ENCODE measurements at places on chromosomes 2 and 18.

GRCh38 chr2:84486441-84487115 is 27.5 kb upstream of the SUCLG1 start:
- DNase-seq: no peak

DNA sequence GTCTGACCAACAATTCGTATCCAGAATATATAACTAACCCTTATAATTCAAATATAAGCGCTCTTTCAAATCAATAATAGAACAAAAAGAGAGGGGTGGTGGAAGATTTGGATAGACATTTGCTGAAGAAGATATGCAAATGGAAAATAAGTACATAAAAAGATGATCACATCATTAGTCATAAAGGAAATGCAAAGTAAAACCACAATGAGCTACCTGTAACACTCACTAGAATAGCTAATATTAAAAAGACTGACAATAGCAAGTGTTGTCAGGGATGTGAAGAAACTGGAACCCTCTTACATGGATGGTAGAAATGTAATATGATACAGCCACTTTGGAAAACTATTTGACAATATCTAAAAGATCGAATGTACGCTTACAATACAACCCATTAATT is 84.9 kb upstream of the MRPS9 start:
- no peak for DNase-seq

DNA sequence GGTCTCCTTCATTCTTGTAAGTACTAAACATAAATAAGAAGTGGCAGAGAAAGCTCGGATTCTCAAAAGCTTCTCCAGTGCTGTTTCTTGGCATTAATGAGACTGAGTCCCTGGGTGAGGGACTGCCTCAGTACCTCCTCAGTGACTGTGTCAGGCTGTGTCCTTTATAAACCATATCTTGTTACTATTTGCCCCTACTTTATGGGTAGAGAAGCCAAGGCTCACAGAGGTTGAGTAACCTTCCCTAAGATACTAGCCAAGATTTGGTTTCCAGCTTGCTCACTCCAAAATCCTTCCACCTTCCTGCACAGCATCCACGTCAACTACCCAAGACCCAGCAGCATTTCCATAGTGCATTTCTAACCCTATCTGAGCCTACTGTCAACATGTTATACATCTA is 55.6 kb downstream of the THUMPD2 start:
- DNase-seq: no peak

DNA sequence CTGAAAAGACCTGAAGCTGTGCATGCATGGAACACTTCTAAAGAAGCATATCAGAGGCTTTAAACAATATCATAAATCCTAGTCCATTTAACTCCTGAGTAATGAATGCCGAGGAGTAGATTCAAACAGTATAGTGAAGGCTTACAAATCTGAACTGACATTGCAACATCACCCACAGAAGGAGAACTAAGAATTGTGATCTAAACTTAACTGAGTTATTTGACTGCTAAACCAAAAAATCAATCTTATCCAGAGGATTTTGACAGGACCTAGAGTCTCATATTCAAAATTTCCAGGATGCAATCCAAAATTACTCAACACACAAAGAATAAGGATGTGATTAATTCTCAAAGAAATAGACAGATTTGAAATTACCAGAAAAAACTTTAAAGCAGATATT is 181.0 kb downstream of the SLC39A10 start:
- peak; percentile 9 for DNase-seq

DNA sequence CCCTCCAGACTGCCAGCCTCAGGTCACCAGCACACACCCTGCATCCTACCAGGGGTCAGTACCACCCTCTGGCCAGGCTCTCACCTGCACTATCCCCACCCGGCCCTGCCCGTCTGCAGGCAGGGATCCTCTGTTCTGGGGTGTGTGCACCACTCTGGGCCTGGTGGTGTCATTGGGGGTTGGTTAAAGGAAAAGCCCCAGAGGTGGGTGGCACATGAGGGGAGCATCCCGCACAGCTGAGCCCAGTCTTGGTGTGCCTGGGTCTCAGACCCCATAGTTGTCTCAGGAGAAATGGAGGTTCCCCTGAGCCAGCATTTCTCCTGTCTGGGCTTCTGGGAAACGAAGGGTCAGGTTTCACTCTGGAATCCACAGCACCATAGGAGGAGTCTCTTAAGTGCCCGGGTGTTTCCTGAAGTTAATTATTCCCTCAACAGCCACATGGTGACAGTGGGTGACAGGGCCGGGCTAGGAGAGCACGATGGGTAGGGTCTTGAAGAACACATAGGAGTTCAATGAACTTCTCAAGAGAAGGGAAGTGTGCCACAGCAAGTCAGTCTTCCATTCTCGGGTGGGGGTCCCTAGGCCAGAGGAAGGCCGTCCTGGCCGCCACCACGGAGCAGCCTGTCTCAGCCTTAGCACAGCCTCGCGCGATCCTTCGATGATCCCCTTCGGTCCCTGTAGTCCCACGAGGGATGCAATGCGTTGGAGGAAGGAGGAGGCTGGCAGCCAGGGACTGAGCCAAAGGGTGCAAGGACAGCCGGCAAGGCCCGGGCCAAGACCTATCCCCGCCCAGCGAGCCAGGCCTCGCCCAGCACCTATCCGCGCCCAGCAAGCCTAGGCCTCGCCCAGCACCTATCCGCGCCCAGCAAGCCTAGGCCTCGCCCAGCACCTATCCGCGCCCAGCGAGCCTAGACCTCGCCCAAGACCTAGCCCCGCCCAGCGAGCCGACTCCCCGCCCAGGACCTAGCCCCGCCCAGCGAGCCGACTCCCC is 1.1 kb upstream of the FARP2 start:
- peak; percentile 85 for DNase-seq

DNA sequence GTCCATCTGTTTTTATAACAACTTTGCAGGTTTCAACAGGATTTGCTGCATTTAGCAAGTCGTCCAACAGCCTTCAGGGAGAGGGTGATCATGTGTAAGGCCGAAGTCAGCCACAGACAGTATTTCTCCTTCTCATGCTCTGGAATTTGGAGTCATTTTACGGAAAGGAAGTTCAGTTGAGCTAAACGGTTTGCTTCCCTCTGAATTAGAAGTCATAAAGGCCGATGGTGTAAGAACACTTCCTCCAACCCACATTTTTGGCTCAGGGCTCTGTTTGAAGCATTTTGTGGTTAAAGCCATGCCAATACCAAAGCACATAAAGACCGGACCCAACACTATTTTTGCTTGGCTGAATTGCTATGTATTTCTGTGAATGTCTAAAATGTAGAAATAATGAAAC is 129.5 kb downstream of the TMEM182 start:
- peak; percentile 73 for DNase-seq

DNA sequence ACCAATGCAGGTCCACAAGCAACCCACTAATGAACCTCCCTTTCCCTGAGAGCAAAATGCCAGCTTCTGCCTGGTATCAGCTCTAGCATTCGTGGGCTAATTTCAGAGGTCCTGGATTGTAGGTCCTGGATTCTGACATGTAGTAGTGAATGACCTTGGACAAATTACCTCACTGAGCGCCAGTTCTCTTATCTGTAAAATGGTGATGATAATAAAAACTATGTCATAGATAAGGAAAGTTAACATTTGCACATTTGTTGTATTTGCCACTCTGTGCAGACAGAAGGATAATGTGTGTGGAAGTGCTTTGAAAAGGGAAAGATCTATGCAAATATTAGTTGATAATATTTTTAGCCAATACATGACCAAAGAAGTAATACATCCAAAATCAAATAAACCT is 4.1 kb upstream of the TET3 start:
- DNase-seq: no peak

GRCh38 chr2:20507166-20507692 is 60.4 kb downstream of the RHOB start:
- DNase-seq: peak; percentile 51

DNA sequence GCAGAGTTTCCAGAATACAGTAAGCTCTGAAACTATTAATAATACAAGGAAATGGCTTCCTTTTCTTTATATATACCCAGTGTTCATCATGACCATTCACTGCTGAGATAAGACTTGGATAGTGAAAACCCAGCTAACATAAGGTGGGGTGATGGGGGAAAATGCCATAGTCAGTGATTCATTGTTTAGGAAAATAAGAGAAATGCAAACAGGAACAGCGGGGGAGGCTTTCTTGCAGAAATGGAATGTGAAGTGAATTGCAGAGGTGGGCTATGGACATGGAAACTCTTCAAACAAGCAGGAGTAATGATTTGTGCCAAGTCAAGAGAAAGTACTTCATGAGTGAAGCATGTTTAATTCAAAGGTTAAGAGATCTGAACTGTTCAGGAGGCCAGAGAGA is 519.4 kb downstream of the TDRD15 start:
- DNase-seq: no peak

DNA sequence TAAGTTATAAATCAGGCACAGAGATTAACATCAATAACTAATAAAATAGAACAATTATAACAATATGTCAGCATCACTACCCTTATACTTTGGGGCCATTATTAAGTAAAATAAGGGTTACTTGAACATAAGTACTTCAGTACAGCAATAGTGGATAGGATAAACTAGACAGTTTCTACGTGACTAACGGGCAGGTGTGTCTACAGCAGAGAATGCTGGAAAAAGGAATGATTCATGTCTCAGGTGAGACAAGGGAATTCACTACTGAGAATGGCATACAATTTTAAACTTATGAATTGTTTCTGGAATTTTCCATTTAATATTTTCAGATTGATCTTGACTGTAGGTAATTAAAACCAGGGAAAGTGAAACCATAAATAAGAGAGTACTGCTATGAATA is 5.5 kb downstream of the WDR75 start:
- no peak for DNase-seq

GRCh38 chr2:67566958-67567635 is 170.0 kb downstream of the ETAA1 start:
- DNase-seq: no peak

DNA sequence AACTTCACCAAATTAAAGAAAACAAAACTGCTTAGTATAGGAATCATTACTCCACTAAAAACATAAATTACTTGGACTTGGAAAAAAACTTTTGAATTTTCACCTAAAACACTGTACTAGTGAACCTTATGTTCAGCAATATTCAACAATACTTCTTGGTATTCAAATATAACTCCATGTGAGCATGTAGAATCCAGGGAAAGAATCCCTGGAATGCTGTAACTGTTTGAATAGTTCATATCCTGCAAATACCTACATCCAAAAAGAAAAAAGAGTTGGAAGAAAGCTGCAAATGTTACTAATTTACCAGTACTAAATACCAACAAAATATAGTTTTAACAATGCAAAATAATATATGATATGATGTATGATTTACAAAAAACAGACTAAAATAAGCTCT is 65.4 kb downstream of the IKZF2 start:
- DNase-seq: no peak

DNA sequence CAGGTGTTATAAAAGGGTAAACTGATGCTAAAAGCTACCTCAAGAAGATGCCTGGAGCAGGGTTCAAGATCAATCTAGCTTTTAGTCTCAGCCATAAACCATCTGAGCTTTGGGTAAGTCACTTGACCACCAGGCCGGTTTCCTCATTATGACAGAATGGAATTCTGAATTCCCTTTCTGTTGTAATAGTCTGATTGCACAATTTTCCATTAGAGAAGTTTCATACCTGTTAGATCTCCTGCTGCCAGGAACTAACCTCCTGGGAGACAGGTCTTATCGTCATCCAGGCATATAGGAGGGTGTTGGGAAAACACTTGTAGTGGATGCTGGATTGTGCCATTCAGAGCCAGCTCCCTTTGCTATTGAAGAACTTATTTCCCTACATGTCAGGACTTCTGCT is 272.5 kb downstream of the TDRD15 start:
- no peak for DNase-seq

DNA sequence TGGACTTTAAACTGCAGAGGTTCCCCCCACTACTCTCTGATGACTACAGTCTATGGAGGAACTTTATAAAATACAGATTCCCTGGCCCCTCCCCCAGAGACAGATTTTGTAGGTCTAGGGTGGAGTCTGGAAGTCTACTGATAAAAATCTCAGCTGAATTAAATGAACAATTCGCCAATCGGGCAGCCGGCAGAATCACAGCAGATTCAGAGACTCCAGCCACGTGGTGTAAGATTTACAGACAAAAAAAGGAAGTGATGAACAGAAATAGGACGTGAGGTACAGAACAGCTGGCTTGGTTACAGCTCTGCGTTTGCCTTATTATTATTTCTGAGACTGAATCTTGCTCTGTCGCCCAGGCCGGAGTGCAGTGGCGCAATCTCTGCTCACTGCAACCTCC is 21.4 kb upstream of the MTA3 start:
- DNase-seq: peak; percentile 52

DNA sequence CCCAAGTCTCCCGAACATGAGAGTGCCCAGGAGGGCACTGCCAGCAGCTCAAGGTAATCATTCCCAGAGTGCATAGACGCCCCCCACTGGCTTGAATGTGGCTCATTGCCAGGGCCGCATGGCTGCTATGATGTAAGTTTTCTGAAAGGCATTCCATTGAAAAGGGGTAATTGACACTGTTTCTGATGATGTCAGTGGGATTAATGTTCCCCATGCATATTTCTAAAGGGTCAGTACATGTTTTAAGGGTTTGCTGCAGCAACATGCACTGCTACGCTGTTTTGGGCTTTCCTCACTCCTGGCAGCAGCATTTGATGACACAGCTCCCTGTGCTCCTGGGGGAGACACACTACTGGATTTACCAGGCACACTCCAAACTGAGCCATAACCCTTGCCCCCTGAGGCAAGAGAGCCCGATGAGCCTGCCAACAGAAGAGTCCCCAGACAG is 36.7 kb downstream of the KIAA2012 start:
- DNase-seq: no peak

DNA sequence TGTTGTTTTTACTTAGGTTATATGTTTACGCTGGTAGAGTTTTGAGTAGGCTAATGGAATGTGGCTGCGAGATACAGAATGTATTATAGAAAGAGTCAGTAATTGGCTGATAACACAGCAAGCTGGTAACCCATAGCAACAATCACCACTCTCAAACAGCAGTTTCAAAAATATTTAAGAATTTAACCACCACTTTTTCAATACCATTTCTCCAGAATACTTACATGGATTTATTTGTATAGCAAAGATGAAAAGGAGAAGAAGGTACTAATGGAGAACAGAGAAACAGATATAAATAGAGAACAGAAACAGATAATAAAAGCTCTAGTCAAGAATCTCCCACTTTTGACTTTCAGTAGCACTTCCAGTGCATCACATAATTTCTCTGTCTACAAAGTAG is 188.3 kb upstream of the SLC39A10 start:
- DNase-seq: peak; percentile 38

GRCh38 chr2:12950174-12950573 is 233.4 kb downstream of the TRIB2 start:
- DNase-seq: no peak

GRCh38 chr18:69002233-69002632 is 204.4 kb downstream of the CCDC102B start:
- peak; percentile 8 for DNase-seq

DNA sequence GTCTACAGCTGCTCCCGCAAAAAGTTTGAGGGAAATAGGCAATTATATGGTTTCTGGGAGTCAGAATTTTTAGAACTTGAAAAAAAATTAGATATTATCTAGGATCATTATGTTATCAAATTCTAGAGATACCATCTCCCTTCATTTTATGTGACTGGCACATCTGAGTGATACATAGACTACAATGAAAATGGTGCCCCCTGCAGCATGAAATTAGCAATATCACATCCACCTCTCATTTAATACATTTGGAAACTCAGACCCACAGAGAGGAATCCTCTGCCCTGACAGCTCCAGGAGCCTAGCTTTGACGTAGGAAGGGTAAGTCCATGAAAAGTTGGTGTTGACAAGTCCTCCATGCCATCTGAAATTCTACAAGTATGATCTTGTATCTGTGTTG is 381.6 kb downstream of the SUCLG1 start:
- peak; percentile 69 for DNase-seq

Measured in hematopoietic multipotent progenitor cell treated with erythropoietin and hydrocortisone succinate and interleukin-3 and kit ligand, for 4 days (in vitro differentiated cells).